Activated B cell treated with CpG ODN at 0.5 μM for 24 hours (primary cell): ENCODE measurements at places on chromosomes 3 and 15. TPM values are rescaled to one million over a fixed set of nuclear protein-coding genes. Genes with fewer than 3 reads are reported as not detected.

- H3K4me3 ChIP-seq = peak within 1 kb of the TSS; percentile 96
- DNase-seq = peak; percentile 92
- H3K27me3 ChIP-seq = no peaks in the 10 kb centered on the region
- H3K27ac ChIP-seq = peak within 1 kb of the TSS; percentile 95
- peaks cover 53% of the 10 kb centered on the region for H3K4me1 ChIP-seq
Observed at GRCh38 chr3:52685709-52686691, at the start of the genes GNL3 and PBRM1. GNL3 (plus strand) TSS chr3:52686032; CDS start chr3:52686093, 61 bp downstream. PBRM1 (minus strand) TSS chr3:52685913.

- no peak overlapping the region for H3K27ac ChIP-seq
- no peak overlapping the region for H3K4me3 ChIP-seq
- no peak for DNase-seq
Observed at GRCh38 chr3:102237838-102238237, 197.0 kb upstream of the ZPLD1 start.

GCNT3 gene
- not detected in 2 replicates for total RNA-seq

CLEC3B gene
- total RNA-seq = not detected in 2 replicates

DNA sequence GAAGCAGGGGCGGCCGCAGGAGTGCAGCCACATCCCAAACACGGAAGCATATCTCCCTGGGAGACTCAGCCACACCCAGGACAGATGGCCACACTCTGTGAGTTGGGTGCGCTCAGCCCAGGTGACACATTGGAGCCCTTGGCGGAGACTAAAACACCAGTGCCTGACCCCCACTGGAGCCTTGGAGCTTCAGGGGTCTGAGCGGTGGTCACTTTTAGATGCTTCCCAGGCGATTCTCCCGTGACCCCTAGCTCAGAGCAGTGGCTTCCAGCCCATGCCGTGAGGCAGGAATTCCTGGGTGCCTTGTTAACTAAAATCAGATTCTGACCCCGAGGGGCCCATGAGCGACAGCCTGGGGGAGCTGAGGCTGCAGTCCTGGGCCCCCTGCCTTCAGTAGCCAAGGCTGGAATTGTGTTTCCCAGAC is 54.5 kb downstream of the PLXNA1 start:
- DNase-seq = no peak
- no peak overlapping the region for H3K27ac ChIP-seq
- no peaks in the 10 kb centered on the region for H3K4me1 ChIP-seq
- no peak overlapping the region for H3K4me3 ChIP-seq
- peaks cover 2% of the 10 kb centered on the region for H3K27me3 ChIP-seq
- H3K36me3 ChIP-seq = peaks cover 19% of the 10 kb centered on the region

DNA sequence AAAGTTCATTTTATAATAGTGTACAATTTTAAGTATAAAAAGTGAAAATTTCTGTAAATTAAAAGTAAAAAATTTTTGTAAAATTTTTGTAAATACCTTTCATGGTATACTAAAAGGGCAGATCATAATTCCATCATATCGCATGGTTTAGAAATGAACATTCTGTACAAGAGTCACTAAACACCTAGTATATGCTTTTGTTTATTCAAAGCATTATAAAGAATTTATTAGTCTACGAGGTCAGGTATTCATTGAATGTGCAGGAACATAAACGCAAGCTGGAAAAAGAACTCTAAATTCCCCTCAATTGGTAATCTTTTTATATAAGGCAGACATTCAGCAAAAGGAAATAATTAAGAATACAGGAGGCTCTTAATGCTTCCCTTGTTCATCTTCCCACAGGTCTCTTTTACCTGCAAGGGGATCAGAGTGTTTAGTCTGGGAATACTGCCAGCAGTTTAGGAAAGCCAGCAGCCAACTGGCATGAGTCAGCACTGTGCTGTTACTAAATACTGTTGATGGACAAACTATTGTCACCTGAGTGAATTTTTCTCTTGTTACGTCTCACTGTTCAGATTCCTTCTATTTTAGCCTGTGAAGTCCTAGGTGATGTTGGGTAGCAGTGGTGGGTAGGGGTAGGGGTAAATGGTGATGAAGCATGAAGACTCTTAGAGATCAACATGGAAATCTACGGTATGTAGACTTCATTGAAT is 70.1 kb downstream of the UQCC5 start:
- H3K27me3 ChIP-seq = no peaks in the 10 kb centered on the region
- H3K36me3 ChIP-seq = peaks cover 90% of the 10 kb centered on the region
- H3K27ac ChIP-seq = no peak overlapping the region
- H3K4me1 ChIP-seq = no peaks in the 10 kb centered on the region
- no peak for DNase-seq
- no peak overlapping the region for H3K4me3 ChIP-seq

RAB27A gene
- 26.7 and 28.6 TPM in 2 replicates for total RNA-seq

MAP1A gene
- total RNA-seq = 0.11 and 0.12 TPM in 2 replicates

DNA sequence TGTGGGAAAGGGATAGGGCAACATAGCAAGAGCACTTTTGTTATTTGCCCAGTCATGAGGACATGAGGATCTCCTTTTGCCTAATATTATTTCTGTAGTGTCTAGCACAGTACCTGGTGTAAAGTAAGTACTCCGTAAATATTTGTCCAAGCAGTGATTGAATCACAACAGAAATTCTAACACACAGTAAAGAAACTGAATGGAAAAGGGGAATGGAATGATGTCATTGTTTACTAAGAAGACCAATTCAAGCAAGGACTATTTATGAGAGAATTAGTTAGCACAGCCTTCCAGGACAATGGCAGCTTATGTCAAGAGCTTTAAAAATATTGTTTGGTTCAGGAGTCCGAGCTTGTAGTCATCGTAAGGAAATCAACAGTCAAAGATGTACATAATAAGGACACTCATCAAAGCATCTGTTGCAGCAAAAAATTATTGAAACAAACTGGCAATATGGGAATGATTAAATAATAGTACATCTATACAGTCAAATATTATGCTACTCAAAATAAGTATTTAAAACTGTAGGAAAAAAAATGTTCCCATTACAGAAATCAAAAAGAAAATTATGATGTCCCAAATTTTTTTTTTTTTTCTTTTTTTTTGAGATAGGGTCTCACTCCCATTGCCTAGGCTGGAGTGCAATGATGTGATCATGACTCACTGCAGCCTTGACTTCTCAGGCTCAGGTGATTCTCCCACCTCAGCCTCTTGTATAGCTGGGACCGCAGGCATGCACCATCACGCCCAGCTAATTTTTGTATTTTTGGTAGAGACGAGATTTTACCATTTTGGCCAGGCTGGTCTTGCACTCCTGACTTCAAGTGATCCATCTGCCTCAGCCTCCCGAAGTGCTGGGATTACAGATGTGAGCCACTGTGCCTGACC is 17.9 kb downstream of the CAPN7 start:
- H3K36me3 ChIP-seq = peaks cover 55% of the 10 kb centered on the region
- no peak for DNase-seq
- no peak overlapping the region for H3K27ac ChIP-seq
- no peak overlapping the region for H3K4me3 ChIP-seq

IL17RE gene
- total RNA-seq = 0.66 and 0.82 TPM in 2 replicates

GRCh38 chr3:133475245-133476010 is 75.6 kb downstream of the BFSP2 start:
- peak overlapping the region; percentile 92 for H3K27ac ChIP-seq
- peaks cover 71% of the 10 kb centered on the region for H3K4me1 ChIP-seq
- DNase-seq = no peak
- H3K36me3 ChIP-seq = no peaks in the 10 kb centered on the region
- no peaks in the 10 kb centered on the region for H3K27me3 ChIP-seq

DNA sequence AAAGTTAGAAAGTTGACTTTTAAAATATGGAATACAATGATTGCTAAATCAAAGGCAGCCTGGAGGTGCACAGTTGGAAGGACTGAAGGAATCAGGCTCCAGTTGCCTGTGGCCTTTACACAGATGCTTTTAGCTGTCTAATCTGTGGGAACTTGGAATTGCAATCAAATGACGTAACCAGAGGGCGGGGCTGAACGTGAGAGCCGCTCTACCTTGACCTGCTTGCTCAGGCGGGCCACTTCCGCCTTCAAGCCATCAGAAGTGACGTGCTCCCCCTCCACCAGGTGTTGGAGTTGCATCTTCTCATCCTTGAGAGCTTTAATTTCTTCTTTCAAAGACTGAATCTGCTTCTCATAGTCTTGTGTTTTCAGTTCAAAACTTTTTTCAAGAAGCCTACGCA is 37.7 kb upstream of the GNB5 start:
- peak overlapping the region; percentile 19 for H3K4me3 ChIP-seq
- H3K27ac ChIP-seq = peak overlapping the region; percentile 97
- no peaks in the 10 kb centered on the region for H3K27me3 ChIP-seq
- peaks cover 81% of the 10 kb centered on the region for H3K4me1 ChIP-seq

DNA sequence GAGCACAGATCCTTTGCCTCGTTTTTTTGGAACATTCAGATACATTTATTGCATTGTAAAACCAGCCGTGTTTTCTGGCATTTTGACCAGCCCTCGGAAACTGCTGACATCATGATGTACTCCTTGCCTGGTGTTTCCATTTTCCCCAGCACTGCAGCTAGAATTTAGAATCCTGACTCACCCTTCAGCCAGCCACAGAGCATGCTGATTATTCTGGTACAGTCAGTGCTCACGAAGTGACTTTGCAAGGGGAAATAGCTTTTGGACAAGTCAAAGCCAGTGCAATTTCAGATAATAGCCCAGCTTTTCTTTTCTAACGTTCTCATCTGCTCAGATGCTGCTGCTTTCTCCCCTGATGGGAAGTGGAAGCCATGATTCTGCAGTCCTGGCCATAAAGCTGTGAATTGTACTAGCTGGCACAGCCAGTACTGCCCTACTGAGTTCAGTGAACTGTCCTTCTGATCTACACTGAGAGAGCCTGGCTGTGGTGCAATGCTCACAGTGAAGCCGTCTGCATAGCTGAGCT is 12.1 kb upstream of the CNBP start:
- DNase-seq = no peak
- H3K36me3 ChIP-seq = no peaks in the 10 kb centered on the region
- H3K27me3 ChIP-seq = no peaks in the 10 kb centered on the region
- H3K4me3 ChIP-seq = no peak overlapping the region
- H3K27ac ChIP-seq = no peak overlapping the region

GRCh38 chr3:14153663-14154062 is 24.7 kb downstream of the XPC start:
- H3K4me1 ChIP-seq = no peaks in the 10 kb centered on the region
- no peaks in the 10 kb centered on the region for H3K27me3 ChIP-seq
- DNase-seq = no peak
- H3K4me3 ChIP-seq = no peak overlapping the region

SCN11A gene
- 0.16 and 0.20 TPM in 2 replicates for total RNA-seq

GRCh38 chr15:93865586-93865985 is 365.8 kb upstream of the MCTP2 start:
- H3K27ac ChIP-seq = no peak overlapping the region
- H3K36me3 ChIP-seq = no peaks in the 10 kb centered on the region
- no peaks in the 10 kb centered on the region for H3K27me3 ChIP-seq
- no peaks in the 10 kb centered on the region for H3K4me1 ChIP-seq
- H3K4me3 ChIP-seq = no peak overlapping the region

DNA sequence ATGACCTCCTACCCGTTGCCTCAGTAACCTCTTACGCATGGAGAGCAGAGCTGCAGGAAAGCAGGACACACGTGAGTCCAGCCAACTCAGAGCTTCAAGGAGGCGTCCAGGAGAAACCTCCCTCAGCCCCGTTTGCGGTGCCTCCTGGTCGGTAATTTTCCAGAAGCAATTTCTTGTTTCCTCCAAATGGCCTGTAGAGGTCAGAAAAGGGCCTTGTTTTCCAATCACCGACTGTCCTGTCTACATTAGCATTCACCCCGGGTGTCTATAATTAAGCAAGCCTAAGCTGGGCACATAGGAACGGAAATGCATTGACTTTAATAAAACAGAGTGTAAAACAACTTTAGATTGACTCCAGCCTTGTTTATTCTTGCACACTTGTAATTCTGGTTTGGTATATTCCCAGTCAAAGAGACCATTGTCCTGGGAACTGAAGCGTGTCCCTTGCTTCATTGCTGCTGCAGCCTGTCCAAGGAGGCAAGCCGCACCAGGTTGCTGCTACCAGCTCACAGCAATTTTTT is 836.2 kb downstream of the AGBL1 start:
- no peaks in the 10 kb centered on the region for H3K36me3 ChIP-seq
- no peaks in the 10 kb centered on the region for H3K4me1 ChIP-seq
- no peak for DNase-seq
- no peak overlapping the region for H3K4me3 ChIP-seq

GUCA1C gene
- not detected in 2 replicates for total RNA-seq

- peaks cover 100% of the 10 kb centered on the region for H3K4me1 ChIP-seq
- peaks cover 17% of the 10 kb centered on the region for H3K36me3 ChIP-seq
- no peak for DNase-seq
- H3K27ac ChIP-seq = peak overlapping the region; percentile 95
- no peaks in the 10 kb centered on the region for H3K27me3 ChIP-seq
Observed at GRCh38 chr15:67085818-67086636, 20.6 kb downstream of the SMAD3 start.

GRCh38 chr3:60094392-60094947 is 1044.6 kb upstream of the CFAP20DC start:
- peaks cover 11% of the 10 kb centered on the region for H3K4me1 ChIP-seq
- no peaks in the 10 kb centered on the region for H3K27me3 ChIP-seq
- DNase-seq = no peak

- H3K4me1 ChIP-seq = no peaks in the 10 kb centered on the region
- peaks cover 4% of the 10 kb centered on the region for H3K27me3 ChIP-seq
- DNase-seq = no peak
Observed at GRCh38 chr3:140035871-140036270, 100.9 kb downstream of the CLSTN2 start.

GRCh38 chr3:71580636-71581456 is 2.7 kb downstream of the FOXP1 start:
- DNase-seq = no peak
- peak overlapping the region; percentile 93 for H3K27ac ChIP-seq
- peaks cover 25% of the 10 kb centered on the region for H3K36me3 ChIP-seq
- no peaks in the 10 kb centered on the region for H3K27me3 ChIP-seq
- H3K4me1 ChIP-seq = peaks cover 65% of the 10 kb centered on the region

AADACL2 gene
- total RNA-seq = not detected in 2 replicates

DNA sequence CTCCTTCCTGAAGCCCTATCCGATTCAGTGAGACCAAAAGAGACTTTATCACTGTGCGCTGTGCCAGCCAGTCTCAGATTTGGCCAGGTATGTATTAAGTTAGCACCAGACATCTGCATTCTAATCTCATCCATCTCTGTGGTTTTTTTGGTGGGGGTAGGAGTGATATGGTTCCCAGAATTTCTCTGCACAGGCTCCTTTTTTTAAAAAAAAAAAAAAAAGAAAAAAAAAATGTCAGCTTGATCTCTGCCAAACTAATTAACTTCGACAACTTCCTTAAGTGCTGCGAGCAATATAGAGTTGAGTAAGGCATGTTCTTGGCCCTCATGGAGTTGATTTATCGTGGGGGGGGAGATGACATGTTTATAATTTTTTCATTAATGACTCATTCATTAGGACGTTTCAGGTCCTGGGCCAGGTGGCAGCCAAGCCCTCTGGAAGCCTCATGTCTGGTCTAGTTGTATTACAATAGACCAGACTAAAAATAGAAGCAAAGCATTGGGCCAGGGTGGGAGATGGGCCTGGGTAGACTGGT is 12.9 kb downstream of the SLCO3A1 start:
- no peaks in the 10 kb centered on the region for H3K36me3 ChIP-seq
- no peak overlapping the region for H3K27ac ChIP-seq
- H3K27me3 ChIP-seq = peaks cover 23% of the 10 kb centered on the region
- no peak overlapping the region for H3K4me3 ChIP-seq
- H3K4me1 ChIP-seq = peaks cover 10% of the 10 kb centered on the region
- DNase-seq = no peak

- no peaks in the 10 kb centered on the region for H3K4me1 ChIP-seq
- no peak overlapping the region for H3K4me3 ChIP-seq
- DNase-seq = no peak
- H3K36me3 ChIP-seq = no peaks in the 10 kb centered on the region
Observed at GRCh38 chr3:6928064-6928463, 67.1 kb downstream of the GRM7 start.

GOLGA8T gene
- total RNA-seq = not detected in 2 replicates

SV2B gene
- not detected in 2 replicates for total RNA-seq

DNASE1L3 gene
- 7.2 and 8.1 TPM in 2 replicates for total RNA-seq
